ENCODE measurements at places on chromosomes 7 and 10.

- DNase-seq = no peak
Measured at GRCh38 chr10:29034592-29034991, 254.3 kb upstream of the LYZL1 start.

DNA sequence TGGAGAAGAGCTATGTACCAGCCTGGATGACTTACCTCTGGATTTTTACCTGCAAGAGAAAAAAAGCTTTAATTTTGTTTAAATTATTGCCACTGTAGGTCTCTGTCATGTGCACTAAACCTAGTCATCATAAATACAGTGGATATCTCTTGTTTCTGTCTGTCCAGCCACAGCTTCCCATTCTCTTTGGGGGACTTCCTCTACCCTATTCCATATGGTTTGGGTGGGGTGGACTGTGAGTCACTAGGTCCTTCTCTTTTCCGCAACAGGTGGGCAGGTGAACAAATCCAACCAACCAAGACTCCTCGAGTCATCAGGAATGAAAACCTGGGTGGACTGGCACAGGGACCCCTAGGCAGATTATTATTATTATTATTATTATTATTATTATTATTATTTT lies 87.3 kb upstream of the CYTH3 start:
- DNase-seq = no peak

DNA sequence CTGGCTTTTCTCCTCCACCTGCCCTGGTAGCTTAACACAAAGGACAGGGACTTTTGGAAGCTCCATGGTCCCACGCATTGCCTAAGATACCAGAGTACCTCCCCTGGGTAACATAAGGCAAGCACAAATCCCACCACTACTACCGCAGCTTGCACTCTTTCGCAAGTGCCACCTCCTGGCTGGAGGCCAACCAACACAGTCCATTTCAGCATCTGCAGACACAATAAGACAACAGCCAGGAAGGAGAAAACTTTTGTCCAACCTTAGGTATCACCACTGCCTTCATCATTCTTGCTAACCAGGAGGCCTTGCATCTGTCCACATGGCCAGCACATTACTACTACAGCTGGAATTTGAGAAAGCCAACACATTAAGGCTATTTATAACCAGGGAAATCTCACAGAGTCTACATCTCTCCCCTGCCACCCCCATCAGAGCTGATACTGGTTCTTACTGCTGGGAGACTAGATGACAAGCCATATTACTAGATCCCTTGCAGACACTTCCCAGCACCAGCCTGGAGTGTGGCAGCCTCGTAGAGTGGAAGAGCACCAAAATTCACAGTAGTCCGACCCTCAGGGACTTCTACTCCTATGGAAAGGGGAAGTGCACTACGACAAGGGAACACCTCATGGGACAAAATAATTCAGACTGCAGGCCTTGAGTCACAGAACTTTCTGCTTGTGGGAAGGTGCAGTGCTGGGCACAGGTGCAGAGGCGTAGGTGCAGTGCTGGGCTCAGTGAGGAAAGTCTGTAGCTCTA lies 39.8 kb upstream of the CDK13 start:
- no peak for DNase-seq

DNA sequence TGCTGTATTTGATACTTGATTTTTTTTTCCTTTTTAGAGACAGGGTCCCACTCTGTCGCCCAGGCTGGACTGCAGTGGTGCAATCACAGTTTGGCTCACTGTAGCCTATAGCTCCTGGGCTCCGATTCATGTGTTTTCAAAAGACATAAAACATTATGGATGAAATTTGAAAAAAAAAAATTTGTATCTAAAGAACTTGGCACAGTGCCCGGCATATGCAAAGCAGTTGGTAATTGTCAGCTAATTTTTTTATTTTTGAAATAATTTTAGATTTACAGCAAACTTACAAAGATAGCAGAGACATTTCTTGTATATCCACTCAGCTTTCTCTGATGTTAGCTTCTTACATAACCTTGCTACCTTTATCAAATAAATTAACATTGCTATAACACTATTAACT lies 20.3 kb upstream of the SAMD8 start:
- no peak for DNase-seq
